ENCODE measurements at places on chromosomes 16 and 17.

DNA sequence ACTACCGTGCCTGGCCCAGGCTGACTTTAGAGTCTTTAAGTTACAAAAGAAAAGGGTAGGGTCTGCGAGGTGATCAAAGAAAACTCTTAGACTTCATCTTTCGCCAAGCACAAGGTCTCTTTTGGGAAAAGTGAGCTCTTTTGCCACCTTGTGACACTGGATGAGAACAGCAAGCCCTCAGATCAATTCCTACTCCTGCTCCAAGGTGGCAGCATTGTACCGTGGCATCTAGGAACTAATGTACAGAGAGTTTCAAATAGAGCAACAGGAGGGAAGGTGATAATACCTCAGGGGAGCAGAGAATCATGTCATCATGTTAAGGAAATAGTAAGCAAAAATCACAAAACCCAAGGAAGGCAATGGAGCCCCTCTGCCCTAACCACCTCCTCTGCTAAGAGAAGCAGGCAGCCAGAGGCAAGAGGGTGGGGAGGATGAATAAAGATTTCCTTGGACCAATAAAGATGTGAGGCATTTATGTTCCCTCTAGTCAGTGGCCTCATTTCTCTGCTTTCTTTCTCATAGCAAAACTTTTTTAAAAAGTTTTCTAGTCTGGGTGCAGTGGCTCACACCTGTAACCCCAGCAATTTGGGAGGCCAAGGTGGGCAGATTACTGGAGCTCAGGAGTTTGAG, 2.1 kb upstream of the C17orf78 start:
- DNase-seq = peak; percentile 40

DNA sequence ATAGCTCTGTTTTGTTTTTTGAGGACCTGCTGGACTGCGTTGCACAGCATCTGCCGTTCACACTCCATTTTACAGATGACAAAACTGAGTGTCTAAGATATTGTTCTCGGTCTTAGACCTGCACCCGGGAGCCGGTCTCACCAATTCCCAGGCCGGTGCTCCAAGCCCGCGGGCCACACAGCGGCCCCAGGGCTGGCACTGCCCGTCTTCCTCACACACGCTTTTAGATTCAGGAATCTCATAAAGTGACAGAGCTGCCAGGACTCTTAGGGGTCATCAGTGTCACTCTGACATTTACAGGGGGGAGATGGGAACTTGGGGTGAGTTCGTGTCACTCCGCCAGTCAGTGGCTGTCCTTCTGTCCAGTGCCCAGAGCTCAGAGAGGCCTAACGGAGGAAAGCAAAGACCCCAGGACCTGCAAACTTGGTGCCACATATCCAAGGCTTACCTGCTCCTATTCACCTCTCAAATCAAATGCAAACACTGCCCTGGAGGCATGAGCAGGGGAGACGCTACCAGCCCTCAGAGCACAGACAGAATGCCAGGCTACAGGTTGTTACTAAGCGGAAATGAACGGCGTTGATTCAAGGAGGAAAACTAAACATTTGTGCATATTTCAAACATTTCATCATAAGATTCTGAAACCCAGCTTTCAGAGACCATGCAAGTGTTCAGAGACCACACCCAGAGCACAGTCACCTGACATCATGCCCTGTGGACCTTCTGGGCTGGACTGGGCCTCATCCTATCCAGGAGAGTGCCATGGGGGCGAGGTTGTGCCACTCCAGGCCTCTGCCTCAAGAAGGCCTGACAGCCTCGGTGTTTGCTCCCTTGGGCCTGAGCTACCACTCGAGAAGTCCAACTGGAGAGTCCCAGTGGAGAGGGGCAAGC, 29.5 kb downstream of the TNFRSF13B start:
- no peak for DNase-seq

DNA sequence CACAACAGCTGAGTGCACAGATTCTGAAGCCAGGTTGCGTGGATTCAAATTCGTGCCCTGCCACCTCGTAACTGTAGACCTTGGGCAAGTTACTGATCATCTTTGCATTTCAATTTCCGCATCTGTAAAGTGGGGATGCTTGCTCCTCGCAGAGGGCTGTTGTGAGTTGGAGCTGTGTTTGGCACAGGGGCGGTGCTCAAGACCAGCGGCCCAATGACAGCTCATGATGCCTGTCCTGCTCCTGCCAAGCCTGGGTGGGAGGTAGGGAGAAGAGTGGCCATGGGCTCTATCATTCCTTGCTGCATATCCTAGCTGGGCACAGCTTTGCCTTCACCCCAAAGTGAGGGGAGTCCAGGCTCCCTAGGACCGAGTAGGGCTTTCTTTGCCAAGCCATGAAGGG, 12.6 kb downstream of the NXPH3 start:
- DNase-seq = no peak

GRCh38 chr17:81040791-81041337, 5.9 kb downstream of the BAIAP2 start:
- no peak for DNase-seq

GRCh38 chr16:81888520-81889394, 109.7 kb downstream of the PLCG2 start:
- no peak for DNase-seq

DNA sequence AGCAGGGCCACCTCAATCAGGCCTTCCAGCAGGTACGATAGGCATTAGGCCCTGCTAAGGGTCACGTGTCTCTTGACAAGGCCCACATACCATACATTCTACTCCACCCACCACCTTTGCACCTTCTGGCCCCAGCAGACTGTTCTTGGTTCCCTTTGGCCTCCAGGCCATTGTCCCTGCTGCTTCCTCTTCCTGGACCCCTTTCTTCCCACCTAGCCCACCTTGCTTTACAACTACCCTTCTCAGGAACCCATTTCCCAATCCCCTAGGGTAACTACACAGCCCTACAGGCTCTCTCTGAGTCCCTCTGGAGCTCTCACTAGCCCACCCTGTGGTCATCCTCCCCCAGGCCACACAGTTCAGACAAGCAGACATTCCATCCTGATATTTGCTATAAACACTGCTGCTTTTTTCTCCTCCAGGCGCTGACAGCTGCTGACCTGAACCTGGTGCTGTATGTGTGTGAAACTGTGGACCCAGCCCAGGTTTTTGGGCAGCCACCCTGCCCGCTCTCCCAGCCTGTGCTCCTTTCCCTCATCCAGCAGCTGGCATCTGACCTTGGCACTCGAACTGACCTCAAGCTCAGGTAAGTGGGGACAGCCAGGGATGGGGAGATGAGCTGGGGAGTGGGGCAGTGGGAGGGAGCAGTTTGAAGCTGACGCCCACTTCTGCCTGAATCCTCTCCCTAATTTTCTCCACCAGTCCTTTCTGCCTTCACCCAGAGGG, 1.4 kb upstream of the NRN1L start:
- DNase-seq = no peak

DNA sequence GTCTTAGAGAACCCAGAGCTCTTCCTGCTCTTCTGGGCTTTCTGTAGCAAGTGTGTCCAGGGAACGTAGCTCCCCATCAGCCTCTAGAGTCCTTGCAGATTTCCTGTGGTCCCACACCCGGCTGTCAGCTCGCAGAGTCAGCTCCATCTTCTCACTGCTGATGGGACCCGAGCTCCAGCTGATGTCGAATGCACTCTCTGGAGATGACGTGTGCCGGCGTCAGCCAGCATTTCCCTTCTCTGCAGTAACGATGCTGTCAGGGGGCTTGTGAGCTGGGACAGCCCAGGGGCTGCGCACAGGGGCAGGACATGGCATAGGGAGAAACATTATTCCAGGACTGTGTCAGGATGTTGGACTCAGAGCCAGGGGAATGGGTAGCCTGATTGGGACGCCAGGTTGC, 87.8 kb downstream of the SNX29 start:
- no peak for DNase-seq

DNA sequence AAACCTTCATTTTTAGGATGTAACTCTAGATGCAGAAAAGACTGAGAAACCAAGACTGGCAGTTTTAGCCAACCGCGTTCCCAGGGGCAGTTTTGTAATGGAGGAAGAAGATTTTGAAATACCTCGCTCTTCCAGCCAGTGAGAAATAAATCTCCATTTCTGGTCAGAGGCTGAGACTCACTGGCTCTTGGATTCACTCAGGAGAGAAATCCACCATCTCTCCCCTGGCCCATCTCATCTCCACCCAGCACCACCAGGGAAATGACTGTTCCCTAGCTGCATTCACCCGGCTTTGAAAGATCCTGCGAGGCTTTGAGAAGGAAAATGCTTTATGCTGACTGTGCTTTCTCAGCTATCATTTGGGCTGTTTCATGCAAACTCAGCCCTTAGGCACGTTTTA, 185.2 kb downstream of the SOX9 start:
- DNase-seq = no peak

- DNase-seq = no peak
Observed at GRCh38 chr17:55172612-55173011, 92.1 kb upstream of the HLF start.

- no peak for DNase-seq
Observed at GRCh38 chr16:3745751-3746355, 28.5 kb upstream of the TRAP1 start.

GRCh38 chr17:77429369-77429968, 288.7 kb downstream of the SEC14L1 start:
- no peak for DNase-seq

Data from T follicular helper cell (primary cell).